Natural killer cell (primary cell): ENCODE measurements at places on chromosomes 2 and 18. TPM values are rescaled to one million over a fixed set of nuclear protein-coding genes. Genes with fewer than 3 reads are reported as not detected.
A peak's percentile ranks its signal among the peaks of the same experiment; 100 is the strongest.

- H3K4me1 ChIP-seq = no peaks in the 10 kb centered on the region
- H3K4me3 ChIP-seq = no peak overlapping the region
- no peak overlapping the region for H3K27ac ChIP-seq
Observed at GRCh38 chr18:63627819-63628218, 16.2 kb downstream of the SERPINB4 start.

MOCOS gene
- total RNA-seq = 0.10 TPM

GALNT14 gene
- not detected for total RNA-seq

DNA sequence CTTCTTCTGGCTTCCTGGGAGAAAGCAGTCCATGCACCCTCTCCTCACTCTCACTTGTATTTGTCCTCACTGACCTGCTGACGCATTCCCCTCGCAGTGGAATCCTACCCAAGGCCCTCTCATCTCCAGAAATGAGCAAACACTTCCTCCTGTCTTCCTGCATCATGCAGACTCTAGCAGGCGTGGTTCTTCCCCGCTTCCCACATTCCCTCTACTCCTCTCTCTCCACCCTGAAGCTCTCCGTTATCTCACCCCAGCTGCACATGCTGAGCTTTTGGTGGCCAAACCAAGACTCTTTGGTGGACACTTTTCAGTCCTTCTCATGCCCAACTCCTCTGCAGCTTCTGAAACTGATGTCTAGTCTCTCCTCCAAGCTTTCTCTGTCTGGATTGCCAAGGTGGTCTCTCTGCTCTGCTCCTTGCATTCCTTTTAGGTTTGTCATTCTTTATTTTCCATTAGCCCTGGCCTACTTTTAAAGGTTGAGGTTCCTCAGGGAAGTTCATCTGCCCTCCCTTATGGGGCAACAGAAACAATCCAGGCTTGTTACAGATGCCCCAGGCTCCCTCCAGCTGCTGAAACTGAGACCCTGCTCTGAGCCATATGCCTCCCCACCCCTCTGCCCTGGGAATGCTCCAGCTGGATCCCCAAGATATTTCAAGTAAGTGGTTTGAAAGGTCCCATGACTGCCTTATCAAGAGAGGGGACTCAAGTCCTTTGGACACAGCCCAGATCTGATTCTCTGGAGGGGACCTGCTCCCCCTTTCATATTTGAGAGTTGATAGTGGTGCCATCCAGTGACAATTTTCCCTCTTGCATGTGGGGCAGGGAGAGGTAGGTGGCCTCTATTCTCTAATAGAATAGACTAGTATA is 835 bp upstream of the IL18RAP start:
- H3K27me3 ChIP-seq = no peaks in the 10 kb centered on the region
- DNase-seq = no peak
- peak overlapping the region; percentile 77 for H3K27ac ChIP-seq
- H3K4me1 ChIP-seq = peaks cover 33% of the 10 kb centered on the region
- H3K4me3 ChIP-seq = peak overlapping the region; percentile 71

- H3K36me3 ChIP-seq = peaks cover 11% of the 10 kb centered on the region
- H3K4me3 ChIP-seq = no peak overlapping the region
- no peak for DNase-seq
- peaks cover 63% of the 10 kb centered on the region for H3K4me1 ChIP-seq
- H3K27me3 ChIP-seq = no peaks in the 10 kb centered on the region
Observed at GRCh38 chr2:144509001-144509878, 10.7 kb downstream of the ZEB2 start.

BMP10 gene
- not detected for total RNA-seq
